ENCODE measurements at places on chromosomes 4 and X.

GRCh38 chr4:16713696-16714095 is 184.7 kb downstream of the LDB2 start:
- DNase-seq, result no peak

DNA sequence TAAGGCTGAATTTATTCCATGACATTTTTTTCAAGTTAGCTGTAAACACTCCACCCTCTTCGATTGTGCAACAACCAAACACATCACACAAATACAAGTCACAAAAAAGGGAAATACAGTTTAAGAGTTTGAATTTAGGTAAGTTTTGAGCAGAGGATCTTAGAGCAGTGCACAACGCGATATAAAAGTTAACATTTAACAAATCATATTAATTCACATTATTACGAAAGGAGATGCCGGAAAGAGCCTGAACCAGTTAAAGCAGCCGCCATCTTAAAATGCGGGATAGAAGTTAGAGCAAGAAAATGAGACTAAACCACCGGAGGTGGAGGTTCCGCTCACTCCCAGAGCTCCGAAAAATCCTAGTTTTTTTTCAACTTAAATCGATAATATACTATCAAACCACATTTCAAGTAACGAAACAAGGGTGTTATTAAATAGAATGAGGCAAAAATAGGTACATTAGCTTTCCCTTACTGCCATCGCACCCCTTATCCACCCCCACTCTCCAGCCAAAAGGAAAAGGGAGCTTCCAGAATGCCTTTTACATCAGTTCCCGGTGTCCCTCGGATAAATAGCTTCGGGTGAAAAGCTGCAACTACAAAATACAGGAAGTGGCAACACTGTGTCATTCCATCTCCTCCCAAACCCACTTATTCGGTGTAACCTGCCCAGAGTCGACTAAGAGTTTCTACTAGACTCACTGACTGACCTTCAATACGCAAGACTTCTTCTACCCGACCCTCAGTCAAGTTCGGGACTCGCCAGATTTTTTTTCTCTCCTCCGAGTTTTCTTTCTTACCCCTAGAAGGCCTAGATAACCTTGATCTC is 1.9 kb downstream of the UBE2D3 start:
- no peak for DNase-seq

- peak; percentile 0 for DNase-seq
These were observed 258.4 kb downstream of the PPARGC1A start for GRCh38 chr4:23631255-23631950.

DNA sequence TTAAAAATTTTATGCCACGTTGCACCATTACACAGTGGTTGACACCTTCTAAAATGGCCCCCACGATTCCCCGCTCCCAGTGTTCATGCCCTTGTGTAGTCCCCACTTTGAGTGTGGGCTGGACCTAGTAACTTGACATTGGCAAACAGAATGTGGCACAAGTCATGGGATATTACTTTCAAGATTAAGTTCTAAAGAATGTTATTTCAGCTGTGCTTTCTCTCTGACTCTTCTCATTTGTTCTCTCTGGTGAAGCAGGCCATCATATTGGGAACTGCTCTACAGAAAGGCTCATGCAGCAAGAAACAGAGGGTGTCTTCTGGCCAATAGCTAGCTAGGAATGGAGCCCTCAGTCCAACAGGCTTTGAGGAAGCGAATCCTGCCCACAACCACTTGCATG is 67.1 kb downstream of the ATXN3L start:
- DNase-seq, result no peak

DNA sequence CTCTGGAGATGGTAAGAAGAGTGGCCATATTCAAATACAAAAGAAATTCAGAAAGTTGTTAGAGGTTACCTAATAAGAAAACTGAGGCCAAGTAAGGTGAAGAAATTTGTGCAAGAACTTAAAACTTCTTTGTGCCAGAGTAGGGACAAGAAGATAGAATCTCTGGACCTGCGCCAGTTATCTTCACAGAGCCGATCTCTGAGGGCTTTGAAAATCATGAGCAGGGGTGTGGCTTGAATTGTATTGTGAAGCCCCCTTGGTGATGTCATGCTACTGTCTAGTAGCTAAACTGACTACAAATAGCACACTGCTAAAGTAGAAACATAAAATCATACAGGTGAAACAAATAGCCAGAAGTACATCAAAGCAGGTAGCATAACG is 184.6 kb downstream of the UGT8 start:
- DNase-seq, result no peak

DNA sequence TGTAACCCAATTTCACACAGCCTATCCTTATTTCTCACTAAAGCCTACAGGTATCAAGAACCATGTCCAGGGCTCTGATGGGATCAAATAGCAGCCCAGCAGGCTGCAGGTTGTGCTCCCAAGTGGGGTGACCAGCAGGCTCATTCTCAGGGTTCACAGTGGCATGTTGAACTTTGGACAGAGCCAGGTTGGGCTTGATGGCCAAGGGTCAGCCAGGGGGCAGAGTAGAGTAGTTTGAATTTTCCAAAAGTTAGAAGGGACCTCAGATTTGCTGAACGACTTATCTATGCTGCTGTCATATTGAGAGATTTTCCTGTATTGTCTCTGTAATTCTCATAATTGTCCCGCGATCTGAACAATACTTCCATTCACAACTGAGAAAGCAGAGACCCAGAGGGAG is 310.8 kb upstream of the BOD1L1 start:
- DNase-seq, result no peak

- DNase-seq, result no peak
These were observed 84.0 kb downstream of the RTL9 start for GRCh38 chrX:110442635-110443034.

DNA sequence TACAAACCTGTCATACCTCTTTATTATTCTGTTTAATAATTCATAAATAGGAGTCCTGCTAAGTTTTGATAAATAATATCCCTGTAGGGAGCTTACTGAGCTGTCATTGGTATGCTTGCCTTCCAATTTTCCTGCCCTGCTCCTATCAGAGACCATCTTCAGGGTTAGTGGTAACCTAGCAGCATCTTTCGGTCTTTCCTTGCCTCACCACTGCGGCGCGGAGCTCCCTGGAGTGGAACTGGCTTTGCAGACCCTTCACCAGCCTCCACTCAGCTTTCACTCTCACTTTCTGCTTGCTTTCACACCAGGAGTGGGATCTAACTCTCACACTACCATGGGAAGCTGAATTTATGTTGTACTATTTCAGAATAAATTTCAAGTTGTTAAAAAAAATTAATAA is 481.7 kb upstream of the ATOH1 start:
- DNase-seq, result no peak

- no peak for DNase-seq
These were observed 79.7 kb upstream of the LSM6 start for GRCh38 chr4:146095860-146096259.

DNA sequence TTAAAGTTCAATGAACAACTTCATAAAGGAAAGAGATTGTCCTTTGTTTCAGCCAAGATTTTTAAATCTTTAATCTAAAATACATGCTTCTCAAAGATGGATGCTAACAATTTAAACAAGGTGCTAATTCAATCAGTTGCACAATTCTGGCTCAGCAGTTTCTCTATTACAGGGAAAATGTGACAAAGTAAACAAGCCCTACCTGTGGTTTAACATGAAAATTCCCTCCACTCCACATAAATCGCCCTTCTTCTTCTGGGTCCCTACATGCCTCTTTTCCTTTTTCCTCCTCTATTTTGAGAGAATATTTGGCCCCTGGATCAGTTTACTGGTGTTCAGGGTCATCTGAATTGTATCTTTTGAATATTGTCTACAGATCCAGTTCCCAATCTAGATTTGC is 80.6 kb downstream of the FRYL start:
- no peak for DNase-seq

DNA sequence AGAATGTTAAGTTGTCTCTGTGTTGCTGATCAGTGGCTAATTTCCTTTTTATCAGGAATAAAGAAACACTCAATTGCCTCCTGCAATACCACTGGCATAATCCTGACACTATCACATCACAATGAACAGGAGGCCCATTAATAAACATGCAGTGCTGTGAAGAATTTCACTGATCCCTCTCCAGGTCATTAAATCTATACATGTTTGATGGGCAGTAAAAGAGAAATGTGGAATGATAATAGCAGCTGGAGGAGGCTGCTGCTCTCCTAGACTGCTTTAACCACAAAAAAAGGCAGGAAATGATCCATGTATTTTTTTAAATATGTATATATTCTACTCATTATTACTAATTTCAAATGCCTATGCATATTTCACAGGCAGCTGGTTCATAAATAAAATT is 202.1 kb downstream of the CENPC start:
- DNase-seq, result no peak

DNA sequence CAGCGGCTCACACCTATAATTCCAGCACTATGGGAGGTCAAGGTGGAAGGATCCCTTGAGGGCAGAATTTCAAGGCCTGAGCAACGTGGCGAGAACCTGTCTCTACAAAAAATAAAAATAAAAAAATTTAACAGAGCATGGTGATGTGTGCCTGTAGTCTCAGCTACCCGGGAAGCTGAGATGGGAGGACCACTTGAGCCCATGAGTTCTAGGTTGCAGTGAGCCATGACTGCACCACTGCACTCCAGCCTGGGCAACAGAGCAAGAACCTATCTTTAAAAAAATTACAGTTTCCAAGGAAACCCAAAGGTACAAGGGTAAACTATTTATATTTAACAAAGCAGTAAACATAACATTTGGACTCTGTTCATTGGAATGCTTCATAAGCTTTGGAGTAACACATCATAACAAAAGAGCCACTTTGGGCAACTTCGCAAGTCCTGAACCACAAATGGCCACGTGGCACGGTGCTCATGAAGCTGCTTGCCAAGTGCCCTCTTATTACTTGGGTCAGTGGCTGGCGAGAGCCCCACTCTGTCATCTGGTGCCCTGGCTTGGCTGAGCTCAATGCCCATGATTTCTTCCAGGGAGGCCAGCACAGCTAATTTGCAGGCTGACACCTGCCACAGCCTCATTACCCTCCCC is 165.6 kb downstream of the SH3KBP1 start:
- DNase-seq, result no peak

DNA sequence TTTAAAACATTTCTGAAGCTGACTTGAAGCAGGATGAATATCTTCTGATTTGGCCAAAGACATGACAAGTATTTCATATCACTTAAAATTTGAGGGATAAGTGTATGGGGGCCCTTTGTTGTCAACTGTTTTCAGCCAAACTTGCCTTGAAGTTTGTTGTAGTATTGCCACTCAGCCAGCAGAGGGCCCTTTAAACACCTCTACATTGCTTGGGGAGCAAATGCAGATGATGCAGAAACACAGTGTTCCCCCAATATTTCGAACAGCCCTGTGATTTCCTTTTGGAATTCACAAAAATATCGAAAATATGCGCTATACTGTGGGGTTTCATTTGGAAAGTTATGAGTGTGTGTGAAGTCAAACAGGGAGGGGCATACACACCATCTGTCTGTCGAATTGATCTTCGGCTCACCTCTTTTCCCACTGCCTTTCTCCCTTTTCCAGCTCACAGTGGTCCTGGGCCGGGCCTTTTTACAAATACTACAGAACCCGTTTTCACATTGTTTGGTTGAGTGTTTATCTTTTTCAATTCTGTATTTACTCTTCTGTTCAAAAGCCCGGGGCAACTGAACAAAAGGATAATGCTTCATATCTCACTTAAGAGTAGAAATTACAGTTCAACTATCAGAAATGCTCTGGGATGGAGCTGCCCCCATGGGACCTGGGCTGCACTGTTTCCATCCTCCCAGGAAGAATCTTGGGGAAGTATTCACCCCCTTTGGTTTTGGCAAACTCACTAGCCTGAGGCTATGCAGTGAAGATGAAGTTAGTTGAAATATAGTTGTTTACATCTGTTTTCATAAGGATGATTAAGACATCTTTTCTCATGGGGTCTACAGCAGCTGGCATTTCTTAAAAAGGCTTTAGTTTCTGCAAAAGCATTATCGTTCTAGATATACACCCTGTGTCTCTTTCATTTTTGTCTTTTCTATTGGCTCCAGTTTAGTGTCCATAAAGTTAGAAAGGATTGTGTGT is 137.6 kb downstream of the EGF start:
- no peak for DNase-seq

Data from NCI-H510A (cell line).